Stimulated activated CD4-positive, alpha-beta T cell treated with anti-CD3 and anti-CD28 coated beads, Interleukin-12 subunit alpha, Interleukin-12 subunit beta, amount 100 ng/mL, for 4 hours (primary cell): ENCODE measurements at places on chromosomes 6 and 20.

GRCh38 chr20:41072915-41073314, 44.3 kb downstream of the TOP1 start:
- DNase-seq: no peak

DNA sequence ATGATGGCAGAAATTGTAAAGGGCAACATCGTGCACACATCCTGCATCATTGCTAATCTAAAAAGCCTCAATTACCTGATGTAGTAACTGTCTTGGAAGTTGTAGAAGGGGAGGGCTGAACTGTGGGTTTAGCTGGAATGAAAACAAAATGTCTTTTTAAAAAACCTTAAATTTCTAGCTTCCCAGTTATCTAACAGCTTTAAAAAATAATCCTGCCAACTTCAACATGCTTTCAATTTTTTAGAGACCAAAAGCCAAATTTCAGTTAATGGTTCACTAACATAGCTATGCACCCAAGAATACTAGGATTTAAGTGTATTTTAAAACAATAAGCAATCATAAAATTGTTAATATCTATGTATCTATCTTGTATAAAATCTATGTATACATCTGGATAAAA, 11.9 kb downstream of the CD164 start:
- no peak for DNase-seq

DNA sequence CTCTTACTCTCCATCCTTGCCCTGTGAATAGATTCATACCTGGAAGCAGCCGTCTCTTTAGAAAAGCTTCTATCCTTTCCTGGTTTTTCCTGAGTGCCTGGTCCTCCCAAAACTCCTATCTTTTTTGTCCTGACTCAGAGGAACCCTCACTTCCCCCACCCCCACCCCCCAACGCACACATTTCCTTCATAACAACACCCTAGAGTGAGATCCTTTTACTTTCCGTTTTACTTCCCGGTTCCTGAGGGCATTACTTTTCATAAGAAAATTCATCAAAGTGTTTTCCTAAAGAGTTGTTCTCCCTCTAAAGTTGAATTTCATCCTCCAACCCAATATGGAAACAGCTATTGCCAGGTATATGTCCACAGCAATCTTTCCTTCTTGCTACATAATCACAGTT, 327.0 kb downstream of the NRN1 start:
- DNase-seq: no peak

- DNase-seq: no peak
Measured at GRCh38 chr6:110652520-110652919, 162.7 kb downstream of the CDK19 start.

DNA sequence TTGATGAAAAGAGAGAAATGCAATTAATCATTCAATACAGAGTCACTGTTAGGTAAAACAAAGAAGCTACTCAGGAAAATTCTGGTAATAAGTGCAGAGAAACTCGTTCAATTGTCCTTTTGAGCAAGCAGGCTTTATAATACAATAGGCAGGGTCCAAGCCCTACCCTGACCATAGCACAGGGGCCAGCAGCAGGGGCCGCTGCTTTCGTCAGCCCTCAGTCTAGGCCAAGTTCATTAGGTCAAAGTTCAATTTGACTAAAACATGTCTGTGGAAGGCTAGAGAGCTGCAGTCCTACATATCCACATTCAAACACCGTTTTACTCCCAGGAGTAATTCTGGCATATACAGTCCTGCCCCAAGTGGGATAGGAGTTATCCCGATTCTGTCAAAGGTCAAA, 94.6 kb downstream of the BCAS1 start:
- no peak for DNase-seq

- DNase-seq: no peak
Measured at GRCh38 chr6:134502614-134503549, 185.0 kb upstream of the SGK1 start.

DNA sequence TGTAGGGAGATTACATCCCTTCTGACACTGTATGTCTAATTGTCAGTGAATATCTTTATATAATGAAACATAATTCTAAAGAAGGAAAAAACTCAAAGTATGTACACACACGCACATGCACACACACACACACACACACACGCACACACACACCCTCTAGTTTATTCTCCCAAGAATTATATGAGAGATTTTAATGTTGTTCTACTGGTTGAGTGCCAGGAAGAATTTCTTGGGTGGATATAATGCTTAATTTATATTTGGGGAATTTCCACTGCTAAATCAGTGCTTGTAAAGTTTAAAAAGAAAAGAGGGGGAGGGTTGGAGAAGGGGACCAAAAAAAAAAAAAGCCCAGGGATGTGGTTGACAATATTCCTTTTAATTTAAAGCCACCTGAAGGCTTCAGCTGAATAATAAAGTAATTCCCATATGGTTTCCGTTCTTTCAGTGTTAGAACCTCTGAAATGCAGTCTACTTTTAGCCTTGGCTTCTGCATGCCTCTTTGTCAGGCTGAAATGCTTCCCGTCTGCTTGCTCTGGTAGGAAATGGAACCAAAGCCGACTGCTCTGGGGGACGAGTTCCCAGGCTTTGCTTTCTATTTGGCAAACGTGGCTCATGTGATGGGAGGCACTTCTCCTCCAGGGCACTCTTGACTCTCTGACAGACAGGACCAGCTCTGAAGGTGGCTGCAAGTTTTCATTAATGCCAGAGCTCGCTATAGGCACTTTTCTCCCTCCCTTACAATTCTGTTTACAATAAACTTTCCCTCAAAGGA, 225.4 kb downstream of the PRL start:
- DNase-seq: no peak

GRCh38 chr6:76776876-76777275, 686.4 kb downstream of the HTR1B start:
- no peak for DNase-seq

DNA sequence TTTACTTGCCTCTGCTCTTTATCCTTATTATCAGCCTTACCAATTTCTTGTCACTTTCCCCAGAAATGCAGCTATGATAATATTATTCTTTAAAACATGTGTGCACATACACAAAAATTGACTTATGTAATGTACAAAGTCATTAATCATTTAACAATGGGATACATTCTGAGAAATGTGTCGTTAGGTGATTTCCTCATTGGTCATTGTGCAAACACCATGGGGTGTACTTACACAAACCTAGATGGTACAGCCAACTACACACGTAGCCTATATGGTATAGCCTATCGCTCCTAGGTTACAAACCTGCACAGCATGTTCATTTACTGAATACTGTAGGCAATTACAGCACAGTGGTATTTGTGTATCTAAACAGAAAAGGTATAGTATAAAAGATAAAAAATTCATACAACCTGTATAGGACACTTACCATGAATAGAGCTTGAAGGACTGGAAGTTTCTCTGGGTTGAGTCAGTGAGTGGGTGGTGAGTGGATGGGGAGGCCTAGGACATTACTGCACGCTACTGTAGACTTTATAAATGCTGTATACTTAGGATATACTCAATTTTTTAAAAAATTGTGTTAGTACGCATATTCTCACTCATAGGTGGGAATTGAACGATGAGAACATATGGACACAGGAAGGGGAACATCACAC, 56.9 kb downstream of the HIVEP1 start:
- DNase-seq: no peak

GRCh38 chr6:103719545-103719944, 1140.2 kb downstream of the HACE1 start:
- DNase-seq: no peak

DNA sequence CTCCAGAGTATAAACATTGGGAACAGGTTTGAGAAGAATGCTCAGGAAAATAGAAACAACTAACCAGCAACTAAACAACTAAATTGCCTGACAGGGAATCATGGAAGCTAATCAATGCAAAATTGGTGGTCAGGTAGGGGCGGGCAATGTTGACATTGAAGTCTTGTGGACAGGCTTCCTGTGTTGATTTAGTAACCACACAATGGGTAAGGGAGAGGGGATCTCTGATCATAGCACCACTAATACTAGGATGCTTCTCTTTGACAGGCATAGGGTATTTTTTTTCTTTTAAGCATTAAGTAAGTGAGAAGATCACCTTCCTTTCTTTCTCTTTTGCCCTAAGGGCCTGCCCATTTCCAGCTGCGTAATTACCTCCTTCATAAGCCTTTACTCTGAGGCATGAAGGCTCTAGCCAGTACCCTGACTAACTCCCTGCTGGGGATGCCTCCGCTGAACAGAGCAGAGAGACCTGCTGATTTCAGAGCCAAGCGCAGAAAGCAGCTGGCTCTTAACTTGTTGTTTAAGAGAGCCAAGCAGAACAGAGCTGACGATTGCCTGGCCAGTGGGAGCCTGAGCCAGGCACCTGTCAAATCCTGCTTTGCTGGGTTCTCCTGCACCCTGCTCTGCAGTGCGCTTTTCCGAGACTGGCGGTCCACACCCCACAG, 118.7 kb downstream of the BMP2 start:
- no peak for DNase-seq

- no peak for DNase-seq
Measured at GRCh38 chr6:37454420-37455140, 21.6 kb downstream of the CMTR1 start.

DNA sequence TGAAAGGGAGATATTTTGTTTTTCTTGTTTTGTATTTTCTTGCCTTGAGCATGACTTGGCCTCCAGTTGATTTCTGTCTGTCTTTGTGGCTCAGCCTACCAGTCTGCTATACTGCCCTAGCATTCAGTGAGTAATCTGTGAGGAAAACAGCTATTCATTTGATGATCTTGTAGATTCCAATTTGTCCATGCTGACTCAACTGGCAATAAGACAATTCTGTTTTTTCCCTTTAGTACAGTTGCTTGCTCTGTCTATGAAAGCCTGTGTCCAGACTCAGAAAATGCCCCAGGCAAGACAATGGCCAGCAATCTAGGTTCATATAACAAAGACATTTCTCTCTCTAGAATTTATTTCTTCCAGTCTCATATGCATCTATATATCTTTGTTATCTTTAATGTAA, 10.9 kb upstream of the SOX4 start:
- DNase-seq: no peak

DNA sequence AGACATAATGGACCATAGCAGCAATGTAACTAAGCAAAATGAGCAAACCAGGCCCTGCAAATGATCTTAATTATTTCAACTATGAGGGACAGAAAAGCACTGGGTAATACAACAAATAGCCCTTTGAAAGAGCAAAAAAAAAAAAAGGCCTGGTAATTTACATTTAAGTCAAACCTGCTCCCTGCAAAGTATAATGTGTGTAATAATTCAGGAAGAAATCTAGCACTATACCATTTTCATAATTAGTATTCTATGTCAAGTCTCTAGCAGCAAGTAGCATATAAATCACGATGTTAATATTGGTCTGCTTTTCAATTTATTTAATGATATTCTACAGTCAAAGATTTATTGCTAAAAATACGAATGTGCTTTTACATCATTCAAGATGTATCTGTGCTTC, 489.6 kb downstream of the BMP2 start:
- no peak for DNase-seq
